ENCODE measurements at places on chromosomes 3 and 15.

GRCh38 chr3:86175593-86176444 is 815.1 kb downstream of the VGLL3 start:
- DNase-seq: no peak

DNA sequence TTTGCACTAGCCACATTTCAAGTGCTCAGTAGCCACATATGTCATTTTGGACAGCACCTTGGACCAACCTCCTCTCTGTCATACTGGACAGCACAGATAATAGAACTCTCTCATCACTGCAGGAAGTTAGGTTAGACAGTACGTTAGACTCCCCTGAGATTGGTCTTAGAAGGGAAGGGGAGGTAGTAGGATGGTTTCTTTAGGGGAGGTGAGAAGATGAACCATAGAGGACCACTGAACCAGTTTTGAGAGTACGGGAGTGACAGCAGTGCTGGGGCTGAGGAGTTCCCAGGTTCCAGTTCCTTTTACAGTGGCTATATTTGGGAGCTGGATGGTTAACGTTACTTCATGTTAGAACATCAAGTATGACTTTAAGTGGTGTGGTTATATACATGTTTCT is 7.8 kb downstream of the LRCH3 start:
- no peak for DNase-seq

DNA sequence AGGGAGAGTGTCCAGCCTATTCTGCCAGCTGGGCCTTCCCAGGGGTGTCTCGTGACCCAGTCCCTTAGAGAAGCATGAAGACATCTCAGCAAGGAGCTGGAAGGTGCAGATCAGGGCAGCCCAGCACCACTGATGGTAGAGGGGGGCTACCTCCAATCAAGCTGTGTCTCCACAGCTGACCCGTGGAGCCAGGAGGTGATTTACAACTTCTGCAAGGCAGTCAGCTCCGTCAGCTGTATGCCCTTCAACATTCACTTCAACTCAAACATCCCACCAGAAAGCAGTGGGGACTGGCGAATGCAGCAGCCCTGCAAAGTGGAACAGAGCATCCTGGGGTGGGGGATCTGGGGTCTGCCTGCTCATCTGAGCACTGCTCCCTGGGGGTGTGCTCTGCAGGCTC is 32.6 kb upstream of the FRG2C start:
- no peak for DNase-seq

- DNase-seq: no peak
Observed at GRCh38 chr3:23954144-23954543, 9.1 kb downstream of the NR1D2 start.

All from NCI-H2081 treated with DMSO at 0.1 percent for 48 hours (cell line).